SK-MEL-5 (cell line): ENCODE measurements at places on chromosomes 11 and 22. TPM values are rescaled to one million over a fixed set of nuclear protein-coding genes. Genes with fewer than 3 reads are reported as not detected.
A peak's percentile ranks its signal among the peaks of the same experiment; 100 is the strongest.

GRCh38 chr11:95003716-95004115 is 21.3 kb upstream of the KDM4E start:
- DNase-seq = no peak

GRCh38 chr11:63805844-63806415 is 7.3 kb upstream of the SPINDOC start:
- no peak for DNase-seq

DNA sequence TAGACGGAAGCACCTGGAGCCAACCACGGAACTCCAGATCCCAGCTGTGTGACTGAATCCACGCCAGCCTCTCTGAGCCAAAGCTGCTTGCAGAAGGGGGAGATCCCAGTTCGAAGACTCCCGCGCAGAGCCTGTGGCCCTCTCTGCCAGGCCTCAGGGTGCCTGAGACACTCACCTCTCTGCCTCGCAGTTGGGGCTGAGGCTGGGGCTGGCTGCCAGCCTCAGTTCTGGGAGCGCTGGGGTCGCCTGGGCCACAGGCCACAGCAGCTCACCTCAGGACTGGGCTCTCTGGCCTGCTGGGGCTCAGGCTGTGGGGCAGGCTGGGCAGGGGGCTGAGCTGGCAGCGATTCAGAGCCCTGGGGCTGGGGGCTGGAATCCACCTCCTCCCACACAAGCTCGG is 8.2 kb upstream of the IGF2 start:
- DNase-seq = no peak

GRCh38 chr22:38049812-38050619 is 7.2 kb upstream of the PICK1 start:
- DNase-seq = no peak

GRCh38 chr11:126959700-126960099 is 40.9 kb downstream of the KIRREL3 start:
- DNase-seq = no peak

Gene FZD4
- 1.9 and 2.5 TPM in 2 replicates for total RNA-seq

- no peak for DNase-seq
Observed at GRCh38 chr11:69178819-69179482, 23.2 kb downstream of the SMIM38 start.

- DNase-seq = no peak
Observed at GRCh38 chr11:120974965-120975364, 48.9 kb upstream of the TBCEL start.

DNA sequence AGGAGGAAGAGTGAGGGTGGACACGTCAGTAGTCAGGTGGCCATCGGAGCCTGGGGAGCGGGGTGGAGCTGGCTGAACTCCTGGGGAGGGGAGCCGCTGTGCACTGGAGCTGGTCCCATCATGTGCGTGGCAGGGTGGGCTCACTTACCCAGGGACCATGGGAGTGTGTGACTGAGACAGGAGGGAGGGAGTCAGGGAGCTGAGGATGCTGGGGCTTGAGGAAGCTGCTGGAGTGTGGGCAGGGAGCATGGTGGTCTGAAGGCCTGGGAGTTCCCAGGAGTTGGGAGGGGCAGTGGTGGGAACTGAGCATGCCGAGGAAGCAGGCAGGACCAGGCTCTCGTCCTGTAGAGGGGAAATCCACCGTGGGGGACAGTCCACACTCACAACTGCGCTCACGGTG is 18.0 kb downstream of the CLDN5 start:
- DNase-seq = no peak

GRCh38 chr11:134658481-134659225 is 246.6 kb upstream of the B3GAT1 start:
- no peak for DNase-seq

DNA sequence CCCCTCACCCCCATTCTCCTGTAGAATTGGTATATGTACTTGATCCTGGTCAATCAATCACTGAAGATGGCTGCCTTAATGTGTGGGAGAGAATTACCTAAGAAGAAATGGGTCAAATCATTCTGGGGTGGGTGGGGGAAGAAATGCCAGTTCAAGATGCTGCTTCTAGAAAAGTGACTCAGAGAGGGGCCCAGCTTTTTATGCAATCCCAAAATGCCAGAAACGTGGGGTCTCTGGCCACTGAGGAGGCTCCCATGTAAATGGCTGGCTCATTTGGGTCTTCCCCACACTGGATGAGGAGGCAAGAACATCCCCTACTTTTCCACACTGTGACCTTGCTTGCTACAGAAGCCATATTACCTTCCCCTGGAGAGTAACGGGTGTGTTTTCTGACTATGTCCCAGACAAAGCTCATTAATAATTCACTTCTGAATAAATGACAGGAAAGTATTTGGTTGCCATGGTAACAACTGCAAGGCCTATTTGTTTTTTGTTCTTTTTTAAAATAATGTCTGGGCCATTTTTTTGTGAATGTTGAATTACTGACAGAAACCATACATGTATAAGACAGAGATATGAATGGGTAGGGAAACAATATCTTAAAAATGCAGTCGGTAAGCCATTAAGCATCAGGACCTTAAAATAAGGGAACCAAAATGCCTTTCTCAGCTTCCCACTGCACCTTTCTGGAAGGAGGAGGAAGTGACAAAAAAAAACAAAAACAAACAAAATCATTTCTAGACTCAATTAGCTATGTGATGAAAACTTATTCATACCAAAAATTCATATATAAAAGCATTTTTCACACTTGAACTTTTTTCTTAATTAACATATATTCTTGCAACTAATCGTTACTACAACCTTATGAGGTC is 32.0 kb downstream of the SLC1A2 start:
- DNase-seq = no peak

DNA sequence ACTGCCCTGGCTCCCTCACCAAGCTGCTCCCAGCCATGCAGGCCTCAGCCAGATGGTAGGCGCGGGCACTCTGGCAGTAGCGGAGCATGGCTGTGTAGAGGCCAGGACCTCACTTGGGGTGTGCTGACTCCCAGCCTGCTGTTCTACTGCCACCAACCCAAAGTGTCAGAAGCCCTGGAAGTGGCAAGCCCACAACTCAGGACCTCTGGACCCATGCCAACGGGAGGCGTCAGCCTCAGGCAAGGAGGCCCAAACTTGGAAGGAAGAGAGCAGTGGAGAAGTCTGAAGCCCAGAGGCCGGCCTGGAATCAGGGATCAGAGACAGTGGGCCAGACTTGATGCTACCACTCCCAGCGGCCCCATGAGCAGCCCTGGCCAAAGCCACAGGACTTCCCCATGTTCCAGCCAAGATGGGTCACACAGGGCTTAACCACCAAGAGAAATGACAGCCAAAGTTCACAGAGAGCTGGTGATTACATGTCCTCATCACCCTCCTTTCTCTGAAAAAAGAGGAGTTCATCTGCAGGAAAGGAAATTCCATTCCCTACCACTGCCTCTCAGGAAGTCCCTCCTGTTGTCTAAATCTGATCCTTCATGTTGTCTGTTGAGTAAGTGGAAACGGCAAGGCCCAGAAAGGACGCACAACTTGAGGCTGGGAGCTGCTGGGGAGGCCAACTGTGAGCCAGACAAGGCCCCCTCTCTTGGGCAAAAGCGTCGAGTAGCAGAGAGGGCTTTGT is 4.4 kb downstream of the ARRB1 start:
- DNase-seq = no peak

- no peak for DNase-seq
Observed at GRCh38 chr11:115460512-115460911, 43.7 kb downstream of the CADM1 start.

- DNase-seq = no peak
Observed at GRCh38 chr11:75635066-75635862, 33.6 kb downstream of the MAP6 start.

GRCh38 chr11:69089258-69089657 is 40.5 kb downstream of the TPCN2 start:
- peak; percentile 40 for DNase-seq

DNA sequence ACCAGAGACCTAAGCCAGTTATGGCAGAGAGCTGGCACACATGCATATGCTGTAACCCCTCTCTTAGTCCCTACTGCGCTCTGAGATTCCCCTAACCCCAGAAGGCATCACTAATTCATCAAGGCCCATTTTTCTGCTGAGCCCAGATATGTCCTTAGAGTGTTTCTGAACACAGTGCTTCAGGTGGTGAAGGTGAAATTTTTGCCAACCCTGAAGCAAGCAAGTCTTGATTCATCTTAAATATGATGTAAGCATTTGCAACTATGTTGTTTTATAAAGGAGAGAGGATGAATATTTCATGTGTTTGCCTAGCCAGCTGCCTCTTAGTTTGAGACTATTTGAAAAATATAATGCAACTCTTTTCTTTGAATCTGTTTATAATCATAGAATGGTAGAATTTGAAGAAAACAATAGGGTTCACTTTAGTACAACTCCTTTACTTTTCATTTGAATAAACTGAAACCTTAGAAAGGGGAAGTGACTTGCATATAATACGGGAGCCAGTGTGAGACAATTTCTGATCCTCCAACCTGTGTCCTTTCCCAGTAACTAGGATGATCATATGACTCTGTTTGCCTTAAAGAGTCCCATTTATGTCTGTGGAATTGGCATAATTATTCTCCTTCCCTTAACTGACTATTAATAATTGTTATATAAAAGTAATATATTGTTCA is 194.3 kb upstream of the MTNR1B start:
- no peak for DNase-seq

DNA sequence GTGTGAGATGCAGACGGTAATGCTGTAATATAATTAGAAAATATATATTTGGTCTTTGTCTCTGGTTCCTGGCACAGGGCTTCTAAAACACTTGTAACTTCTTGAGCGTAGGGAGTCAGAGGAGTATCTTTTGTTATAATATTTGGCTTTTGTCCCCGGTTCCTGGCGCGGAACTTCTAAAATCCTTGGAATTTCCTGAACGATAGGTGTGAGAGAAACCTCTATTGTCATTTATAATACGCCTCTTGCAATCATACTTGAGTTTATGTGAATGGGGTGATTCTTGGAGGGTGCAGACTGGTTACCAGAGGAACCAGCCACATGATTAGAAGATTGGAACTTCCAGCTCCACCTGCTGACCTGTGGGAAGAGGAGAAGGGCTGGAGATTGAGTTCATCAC is 54.1 kb upstream of the ZBED5 start:
- DNase-seq = no peak

DNA sequence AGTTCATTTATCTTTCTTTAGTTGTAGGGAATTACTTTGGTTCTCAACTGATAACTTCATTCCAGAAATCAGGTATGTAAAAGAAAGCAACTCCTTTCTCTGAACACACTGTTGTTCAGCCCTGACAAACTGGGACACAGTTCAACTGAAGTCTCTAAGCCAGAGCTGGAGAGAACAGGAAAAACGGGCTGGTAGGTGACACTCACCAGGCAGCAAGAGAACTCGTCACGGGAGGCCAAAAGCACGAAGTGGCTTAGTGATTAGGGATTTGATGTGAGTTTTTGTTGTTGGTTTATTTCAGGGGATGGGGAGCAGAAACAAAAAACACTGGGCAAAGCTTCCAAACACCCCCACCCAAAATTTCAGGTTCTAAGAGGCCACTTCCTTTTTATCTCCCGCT is 54.1 kb downstream of the MYH9 start:
- DNase-seq = no peak

- no peak for DNase-seq
Observed at GRCh38 chr11:35814081-35814695, 129.7 kb upstream of the LDLRAD3 start.

DNA sequence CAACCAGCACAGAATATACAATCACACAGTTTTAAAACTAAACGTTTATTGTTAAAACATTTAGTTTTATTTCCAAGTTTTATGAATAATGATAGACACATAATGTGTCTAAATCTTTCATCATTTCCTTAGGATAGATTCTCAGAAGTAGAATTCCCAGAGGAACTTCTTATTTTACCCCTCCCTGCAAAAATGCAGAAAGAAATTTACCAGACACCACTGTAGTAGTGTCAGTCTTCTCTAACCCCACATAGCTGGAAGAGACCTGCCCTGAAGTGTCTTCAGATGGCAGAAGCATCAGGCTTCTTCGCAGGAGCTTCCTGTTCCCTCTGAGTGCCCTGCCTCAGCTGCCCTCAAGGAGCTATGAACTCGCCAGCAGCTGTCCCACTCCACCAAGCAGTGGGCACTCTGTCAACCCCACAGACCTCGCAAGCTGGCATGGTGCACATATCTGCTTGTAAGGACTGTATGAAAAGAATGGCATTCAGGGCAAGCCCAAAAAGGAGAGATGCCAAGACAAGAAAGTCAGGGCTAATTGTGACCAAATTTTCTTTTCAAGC is 28.5 kb upstream of the PAK1 start:
- no peak for DNase-seq

DNA sequence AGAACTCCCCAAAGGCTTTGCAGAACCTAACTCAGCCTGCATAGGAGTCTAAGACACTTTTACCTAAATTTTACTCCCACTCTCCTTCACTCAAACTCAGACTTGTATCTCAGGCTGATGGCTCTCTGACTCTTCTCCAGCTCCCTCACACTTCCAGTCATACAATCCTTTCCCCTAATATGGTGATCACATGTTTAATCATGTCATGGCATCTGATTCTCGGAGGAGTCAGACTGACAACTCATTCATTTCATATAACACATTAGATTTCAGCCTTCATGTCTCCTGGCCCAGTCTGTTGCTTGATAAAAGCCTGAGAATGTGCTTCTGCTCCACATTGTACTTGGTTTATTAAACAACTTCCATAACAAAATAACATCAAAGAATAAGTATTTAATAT is 1503.9 kb upstream of the TENM4 start:
- DNase-seq = no peak

DNA sequence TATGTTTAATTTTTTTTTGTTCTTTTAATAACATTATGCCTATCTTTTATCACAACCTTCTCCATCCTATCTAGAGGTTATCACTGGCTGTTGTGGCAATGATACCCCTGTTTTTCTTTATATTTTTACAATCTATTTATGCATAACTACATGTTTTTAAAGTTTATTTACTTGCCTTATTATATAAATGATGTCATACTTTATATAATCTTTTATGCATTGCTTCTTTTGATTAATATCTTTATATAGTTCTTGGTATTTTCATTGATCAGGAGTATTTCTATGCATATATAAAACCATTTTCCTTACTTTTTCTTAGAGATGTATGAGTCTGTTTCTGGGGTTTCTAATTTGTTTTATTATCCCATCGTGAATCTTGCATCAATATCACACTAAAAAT is 719.8 kb upstream of the RAG2 start:
- DNase-seq = no peak
